IPS-NIHi11 (cell line): ENCODE measurements at places on chromosomes 5 and 9.

- DNase-seq, result no peak
Observed at GRCh38 chr5:143159031-143159430, 244.5 kb downstream of the NR3C1 start.

DNA sequence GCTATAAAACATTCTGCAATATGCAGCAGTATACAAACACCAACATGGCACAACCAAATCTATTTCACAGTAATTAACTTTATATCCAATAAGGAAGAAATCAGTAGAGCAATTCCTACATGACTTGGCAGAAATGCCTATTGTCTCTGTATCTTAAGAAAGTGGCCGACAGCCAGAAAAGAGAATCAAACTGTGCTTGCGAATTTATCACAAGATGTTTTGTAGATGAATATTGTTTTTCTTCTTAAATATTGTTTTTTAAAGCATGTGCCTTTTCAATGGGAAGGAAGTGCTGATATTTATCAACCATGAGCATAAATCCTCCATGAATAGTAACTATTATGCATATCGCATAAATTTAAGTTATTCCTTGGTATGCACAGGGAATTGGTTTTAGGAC lies 501.7 kb upstream of the DMAC1 start:
- DNase-seq, result no peak

GRCh38 chr9:116425244-116425643 lies 261.9 kb upstream of the TRIM32 start:
- DNase-seq, result no peak

DNA sequence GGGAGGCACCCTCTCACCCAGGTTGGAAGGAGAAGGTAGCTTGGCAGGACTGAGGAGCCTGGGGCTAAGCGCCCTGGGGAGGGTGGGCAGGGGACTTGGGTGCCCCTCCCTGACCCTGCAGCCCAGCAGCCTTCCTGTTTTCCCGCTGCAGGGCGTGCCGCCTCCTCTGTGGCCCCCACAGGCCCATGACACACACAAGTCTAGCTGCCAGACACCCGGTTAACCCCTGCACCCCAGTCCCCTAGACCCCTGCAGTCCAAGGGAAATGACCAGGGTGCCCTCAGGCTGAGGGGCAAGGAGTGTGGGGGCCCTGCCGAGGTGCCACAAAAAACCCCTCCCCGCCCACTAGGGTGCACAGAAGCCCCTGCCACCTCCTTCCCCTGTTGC lies 33.0 kb downstream of the GOLGA2 start:
- DNase-seq, result no peak

DNA sequence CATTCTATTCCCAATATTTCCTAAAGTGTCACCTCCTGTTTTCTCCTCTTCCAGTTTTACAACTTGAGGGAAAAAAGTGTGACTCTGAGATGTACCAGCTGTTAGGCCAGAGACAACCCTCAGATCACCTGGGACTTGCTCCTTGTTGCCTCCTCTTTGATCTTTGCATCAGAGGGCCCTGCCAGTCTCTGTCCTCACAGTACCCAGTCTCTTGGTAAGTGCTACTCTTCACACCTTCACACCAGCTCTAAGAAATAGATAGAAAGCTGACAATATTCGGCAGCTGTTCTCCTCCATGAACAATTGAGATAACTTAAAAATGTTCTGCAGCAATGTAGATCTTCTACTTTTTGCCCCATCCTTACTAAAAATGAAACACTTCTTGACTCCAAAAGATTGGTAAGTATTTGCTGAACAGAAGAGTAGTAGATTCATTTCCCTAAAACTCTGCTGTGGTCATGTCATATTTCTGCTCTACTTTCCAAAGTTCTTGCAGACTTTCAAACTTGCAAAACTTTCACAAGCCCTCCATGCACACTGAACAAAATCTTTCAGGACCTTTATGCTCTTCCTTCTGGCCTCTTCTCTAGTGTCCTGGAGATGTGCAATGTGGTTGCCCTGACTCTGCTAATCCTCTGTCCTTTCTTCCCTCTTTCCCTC lies 188.6 kb downstream of the SNX18 start:
- DNase-seq, result no peak

DNA sequence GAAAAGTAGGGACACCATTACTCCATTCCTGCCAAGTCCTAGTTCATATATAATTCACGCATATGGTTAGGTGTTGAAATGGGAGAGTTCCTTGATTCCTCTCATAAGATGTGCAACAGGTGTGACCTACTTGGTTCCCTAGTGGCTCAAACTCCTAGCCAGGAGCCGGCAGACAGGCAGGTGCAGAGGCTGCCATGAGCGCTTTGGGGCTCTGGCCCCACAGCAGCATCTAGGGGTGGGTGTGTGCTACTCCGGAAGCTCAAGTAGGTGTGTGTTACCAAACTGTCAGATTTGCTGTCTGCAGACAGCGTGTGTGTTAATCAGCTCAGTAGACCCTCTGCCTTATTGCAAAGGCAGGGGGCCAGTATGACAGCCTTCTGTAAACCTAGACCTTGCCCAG lies 1652.4 kb upstream of the ACO1 start:
- no peak for DNase-seq

- DNase-seq, result no peak
Observed at GRCh38 chr5:171975877-171976667, 30.4 kb downstream of the FBXW11 start.

GRCh38 chr9:92517046-92517445 lies 18.7 kb downstream of the ECM2 start:
- DNase-seq, result peak; percentile 34
